ENCODE measurements at places on chromosomes 12 and 14.

DNA sequence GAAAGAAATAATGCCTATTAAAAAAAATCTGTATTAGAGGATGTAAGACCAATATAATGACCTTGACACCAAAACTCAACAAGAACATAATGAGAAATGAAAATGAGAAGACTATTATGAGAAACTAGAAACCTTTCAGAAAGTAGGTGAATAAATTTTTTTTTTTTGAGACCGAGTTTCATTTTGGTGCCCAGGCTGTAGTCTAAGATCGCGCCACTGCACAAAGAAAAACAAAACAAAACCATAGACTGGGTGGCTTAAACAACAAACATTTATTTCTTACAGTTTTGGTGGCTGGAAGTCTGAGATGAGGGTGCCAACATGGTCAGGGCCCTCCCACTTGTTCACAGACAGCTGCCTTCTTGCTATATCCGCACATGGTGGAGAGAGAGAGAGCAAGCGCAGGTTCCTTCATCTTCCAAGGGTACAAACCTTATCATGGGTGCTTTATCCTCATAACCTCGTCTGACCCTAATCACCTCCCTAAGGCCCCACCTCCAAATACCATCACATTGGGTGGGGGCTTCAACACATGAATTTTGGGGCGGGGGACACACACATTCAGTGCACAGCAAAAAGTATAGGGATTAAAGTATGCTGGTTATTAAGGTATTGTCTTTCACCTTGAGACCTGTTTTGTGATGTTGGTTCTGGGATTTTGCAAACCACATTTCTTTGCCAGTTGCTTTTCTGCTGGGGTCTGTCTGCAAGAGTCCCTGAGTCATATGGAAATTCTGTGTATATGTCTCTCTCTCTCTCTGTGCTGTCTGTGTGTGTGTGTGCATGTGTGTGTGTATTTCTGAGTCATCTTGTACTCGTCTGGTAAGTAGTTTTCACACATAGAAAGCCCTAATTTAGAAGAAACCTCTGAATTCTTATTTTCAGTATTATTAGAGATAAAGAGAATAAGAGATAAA, 26.2 kb downstream of the ZCRB1 start:
- no peak for DNase-seq

DNA sequence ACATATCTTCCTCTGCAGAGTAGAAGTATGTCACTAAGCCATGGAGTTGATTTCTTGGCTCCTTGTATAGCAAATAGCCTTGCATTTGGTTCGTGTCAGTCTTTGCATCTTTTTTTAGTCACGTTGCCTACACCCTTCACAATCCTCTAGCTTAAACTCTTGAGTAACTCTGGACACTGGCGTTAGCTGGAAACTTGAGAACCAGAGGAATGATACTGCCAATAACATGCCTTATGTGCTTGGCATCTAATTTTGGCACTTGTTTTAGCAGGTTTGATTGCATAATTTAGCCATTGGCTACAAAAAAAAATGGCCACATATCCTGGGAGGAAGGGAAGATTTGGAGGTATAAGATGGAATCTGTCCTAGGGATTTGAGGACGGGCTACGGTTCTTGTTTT, 136.2 kb downstream of the ETV6 start:
- DNase-seq: no peak

DNA sequence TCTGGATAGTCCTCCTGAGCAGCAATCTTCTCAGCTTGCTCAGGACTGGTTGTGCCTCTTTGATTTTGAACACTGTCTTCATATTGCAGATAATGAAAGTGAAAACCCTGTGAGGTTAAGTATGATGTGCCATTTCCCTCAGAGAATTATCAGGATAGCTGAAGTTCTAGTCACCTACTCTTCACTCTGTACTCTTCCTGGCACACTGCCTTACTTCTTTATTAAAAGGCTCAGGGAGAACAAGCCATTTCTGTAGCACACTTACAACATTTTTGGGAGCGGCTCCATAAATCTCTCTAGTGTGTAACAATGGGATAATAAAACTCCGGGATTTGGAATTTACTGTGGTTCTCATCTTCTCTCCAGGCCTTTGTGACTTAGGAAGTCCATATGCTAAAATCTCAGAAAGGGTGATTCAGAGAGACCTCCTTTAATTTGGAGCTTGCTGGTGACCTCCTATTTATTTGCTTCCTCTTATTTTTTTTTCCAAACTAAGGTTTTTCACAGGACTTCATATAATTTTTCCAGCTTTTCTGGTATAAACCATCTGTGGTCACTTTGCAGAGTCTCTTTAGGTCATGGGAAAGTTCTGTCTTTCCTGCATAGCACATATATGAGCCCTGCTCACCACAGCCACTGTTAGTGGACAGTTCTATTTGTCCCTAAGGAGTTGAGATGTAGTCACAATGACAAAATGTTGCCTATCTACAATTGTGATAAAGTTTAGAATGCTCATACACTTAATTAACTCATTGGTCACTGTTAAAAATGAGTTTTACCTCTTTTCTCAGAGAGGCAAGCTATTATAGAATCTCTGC, 53.5 kb upstream of the LDHB start:
- no peak for DNase-seq

DNA sequence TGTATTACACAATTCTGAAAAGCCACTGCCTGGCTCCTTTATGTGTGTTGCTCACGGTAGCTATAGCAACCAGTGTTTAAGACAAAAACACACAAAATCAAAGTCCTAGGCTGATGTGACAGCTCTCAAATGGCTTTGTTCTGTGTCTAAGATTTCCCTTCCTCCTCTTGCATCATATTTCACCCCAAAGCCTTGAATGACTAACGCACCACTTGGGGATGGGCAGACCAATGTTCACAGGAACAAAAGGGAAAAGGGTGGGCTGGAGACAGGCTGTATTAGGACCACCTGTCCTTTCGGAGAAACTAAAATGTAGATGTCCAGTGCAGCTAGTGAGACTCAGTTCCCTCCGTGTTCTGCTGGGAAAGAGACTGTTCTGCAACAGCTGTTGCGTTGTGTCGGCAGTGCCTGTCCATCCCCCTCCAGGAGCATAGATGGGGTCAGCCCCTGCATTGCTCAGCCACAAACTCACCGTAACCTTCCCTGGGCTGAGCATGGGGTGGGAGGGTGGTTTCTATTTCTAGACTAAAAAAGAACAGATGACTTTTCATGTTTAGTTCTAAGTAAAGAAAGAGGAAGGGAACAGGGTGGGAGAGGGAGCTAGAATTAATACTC, 26.8 kb upstream of the DAAM1 start:
- DNase-seq: peak; percentile 77

DNA sequence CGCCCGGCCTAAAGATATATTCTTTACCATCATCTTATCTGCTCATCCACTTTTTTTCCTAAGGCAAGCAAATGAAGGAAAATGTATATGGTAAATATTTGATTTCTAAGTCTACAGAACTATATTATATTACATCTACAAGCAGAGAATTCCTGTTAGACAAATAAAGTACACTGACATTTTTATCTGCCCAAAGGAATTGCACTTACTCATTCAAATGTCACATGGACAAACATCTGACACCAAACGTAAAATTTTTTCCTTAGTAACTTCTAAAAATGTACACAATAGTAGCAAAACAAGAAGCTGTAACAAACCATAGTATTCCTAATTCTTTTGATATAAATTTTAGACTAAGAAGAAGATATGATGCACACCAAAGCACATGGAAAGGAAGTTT, 51.0 kb downstream of the SPPL3 start:
- no peak for DNase-seq

GRCh38 chr12:22313963-22314330, 20.6 kb downstream of the ST8SIA1 start:
- DNase-seq: no peak

DNA sequence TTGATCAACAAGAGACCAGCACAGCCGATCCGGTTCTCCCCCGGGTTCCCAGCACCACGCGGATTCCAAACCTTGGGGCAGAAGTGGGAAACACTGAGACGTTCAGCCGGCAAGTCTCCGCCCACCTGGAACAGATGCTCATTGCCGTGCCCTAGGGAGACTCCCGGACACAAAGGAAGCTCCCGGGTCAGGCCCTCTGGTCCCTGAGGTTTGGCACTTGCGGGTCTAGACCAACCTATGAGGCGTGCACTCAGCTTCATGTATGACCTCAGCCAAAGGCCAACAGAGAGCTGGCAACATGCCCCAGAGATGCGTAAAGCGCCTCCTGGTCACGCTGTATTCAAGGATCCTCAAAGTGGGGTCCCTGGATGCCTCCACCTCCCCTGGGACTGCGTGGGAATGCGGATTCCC, 2.5 kb downstream of the RIMBP2 start:
- no peak for DNase-seq
